Bronchial epithelial cell (primary cell): ENCODE measurements at places on chromosomes 12 and 14. TPM values are rescaled to one million over a fixed set of nuclear protein-coding genes. Genes with fewer than 3 reads are reported as not detected.

SYT1 gene
- 0.26 and 0.79 TPM in 2 replicates for total RNA-seq

DNA sequence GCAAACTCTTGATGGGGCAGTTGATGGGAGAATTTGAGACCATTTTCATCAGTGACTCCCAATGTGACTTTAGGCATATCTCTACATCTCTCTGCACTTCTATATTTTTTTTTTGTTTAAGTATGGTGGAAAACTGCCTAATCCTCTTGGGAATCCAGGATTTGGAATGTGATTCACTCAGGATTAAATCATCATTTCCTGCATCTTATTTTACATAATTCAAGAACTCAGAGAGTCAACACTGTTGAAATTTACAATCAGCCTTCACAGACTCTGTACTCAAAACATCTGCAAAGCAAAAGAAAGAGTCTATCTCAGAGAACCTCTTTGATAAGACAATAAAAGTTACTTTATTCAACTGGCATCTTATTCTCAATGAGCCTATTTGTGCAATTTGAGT lies 260.7 kb upstream of the NOS1 start:
- no peak for DNase-seq

DNA sequence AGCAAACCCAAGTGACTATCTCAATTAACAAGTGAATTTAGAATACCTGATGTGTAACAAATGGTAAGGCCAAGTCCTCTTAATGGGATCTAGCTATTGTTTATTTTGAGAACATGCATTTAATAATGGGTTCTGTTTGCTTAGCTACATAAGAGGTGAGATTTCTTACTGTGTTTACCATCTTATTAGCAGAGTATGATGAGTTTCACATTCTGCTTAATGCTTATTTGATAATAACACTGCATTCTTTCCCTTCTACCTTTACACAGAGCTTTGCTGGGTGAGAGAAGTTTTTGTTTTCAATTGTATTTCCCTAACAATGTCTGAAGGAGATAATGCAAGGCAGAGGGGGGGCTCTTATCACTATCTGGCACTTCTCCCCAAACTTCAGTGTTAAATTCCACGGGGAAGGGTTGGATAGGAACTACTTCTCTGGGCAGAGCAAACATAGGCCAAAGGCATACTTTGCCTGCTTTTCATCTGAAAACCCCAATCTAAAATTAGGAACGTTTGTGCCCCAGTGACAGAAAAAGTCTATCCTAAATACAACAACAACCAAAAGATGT lies 129.0 kb upstream of the ATXN7L3B start:
- DNase-seq, result no peak

INSM2 gene
- not detected in 2 replicates for total RNA-seq

- DNase-seq, result no peak
Observed at GRCh38 chr12:80038062-80038560, 61.2 kb upstream of the OTOGL start.

DNA sequence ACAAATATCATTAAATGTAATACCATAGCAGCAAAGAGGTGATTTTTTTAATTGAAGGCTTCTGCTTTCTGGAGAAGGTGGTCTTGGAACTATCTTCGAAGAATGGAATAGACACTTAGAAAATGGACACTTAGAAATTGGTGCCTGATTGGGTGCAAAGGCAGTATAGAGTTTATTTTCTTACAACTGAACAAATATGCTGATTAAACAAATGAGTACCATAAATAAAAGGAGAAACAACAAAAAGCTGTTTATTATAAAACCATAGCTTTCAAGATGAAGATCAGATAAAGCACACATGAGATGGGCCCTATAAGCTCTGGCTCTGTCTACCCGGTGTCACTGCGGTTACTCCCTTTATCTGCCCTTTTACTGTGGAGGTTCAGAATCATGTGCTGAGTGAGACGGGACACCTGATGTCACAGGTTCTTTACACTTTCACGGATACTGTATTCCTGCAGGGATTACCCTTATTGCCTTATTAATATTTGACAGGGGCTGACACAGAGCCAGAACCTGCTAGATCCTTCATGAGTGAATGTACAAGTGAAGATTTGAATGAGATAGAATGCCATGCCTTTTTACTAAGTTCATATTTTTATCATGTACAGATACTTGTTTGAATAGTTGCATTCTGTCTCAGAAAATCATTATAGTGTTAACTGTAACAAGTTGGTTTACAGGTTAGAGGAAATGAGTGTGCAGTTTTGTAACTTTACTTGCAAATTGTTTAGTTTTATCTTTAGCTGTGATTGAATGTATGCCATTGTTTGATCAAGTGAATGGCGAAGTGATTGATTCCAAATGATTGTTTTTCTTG lies 477.5 kb upstream of the RGS6 start:
- no peak for DNase-seq

DNA sequence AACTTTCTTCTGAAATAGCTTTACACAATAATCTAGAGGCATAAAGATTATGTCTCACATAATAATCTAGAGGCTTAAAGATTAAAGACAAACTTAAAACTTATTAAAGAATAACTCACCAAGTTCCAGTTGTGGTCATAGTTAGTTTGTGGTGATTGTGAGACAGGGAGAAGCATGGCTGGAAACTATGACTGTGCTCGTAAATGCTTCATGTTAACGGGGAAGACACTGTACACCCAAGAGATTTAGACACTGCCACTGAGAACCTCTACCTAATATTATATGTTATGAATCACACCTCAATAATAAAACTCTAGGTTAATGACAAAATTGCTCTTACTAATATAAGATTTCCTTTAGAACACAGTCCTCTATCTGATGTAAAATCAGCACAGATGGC lies 541.6 kb downstream of the TMEM121 start:
- no peak for DNase-seq

GRCh38 chr12:92098594-92099380 lies 46.9 kb downstream of the BTG1 start:
- DNase-seq, result no peak

- no peak for DNase-seq
Observed at GRCh38 chr14:83301791-83302190, 1768.1 kb upstream of the SEL1L start.

DNA sequence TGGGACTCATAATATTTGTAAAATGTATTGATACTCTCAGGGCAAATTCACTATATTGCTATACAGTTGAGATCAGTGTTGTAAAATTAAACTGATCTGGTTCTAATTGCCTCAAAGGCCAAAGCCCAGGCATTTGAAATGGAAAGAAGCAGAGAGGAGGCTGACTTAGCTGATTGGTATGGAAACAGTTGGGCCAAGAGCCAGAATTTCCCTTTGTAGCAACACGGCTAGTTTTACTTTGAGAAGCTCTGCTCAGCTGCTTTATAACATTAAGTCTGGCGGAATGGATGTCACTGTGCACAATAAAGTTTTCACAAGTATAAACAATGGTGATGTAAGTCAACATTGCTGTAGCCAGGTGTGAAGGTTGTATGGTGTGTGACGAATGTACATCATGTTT lies 186.4 kb downstream of the MSRB3 start:
- DNase-seq, result peak; percentile 33

DNA sequence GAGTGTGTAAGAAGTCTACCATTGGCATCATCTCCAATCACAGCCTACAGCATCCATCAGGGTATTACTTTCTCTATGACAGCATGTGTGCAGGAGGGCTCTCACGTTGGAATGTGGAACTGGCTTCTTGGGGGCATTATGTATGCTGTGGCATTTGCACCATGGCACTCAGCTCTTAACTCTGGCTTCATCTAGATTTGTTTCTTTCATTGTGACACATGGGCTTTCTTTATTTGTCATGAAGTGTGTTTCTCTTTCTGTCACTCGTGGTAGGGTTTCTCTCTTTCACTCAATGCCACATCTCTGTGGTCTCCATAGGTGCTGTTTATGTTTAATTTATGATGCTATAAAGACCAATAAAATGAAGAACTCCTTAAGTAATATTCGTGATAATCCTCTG lies 191.2 kb upstream of the GARIN2 start:
- DNase-seq, result no peak

- no peak for DNase-seq
Observed at GRCh38 chr14:88297306-88297705, 25.8 kb downstream of the KCNK10 start.

GRCh38 chr14:61222388-61222787 lies 58.8 kb downstream of the TMEM30B start:
- peak; percentile 84 for DNase-seq

- no peak for DNase-seq
Observed at GRCh38 chr14:100866666-100867630, 36.6 kb downstream of the RTL1 start.

C3AR1 gene
- not detected in 2 replicates for total RNA-seq

PRKAB1 gene
- total RNA-seq, result 14.1 and 19.5 TPM in 2 replicates

DNA sequence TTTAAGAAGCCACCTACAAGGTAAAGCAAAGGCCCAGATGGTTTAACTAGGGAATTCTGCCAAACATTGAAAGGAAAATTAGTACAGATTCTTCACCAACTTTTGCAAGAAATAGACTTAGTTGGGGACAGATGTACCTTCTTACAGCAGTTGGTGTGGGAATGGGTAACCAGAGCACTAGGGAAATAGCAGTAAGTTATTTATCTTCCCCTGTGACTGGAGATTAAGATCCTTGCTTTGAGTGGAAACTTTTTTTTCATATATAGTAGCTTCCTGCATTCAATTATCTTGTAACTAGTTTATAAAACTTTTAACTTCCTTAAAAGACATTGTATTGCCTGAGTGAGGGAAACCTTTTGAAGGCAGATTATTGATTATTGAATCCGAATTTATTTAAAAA lies 44.2 kb downstream of the ARID2 start:
- DNase-seq, result no peak

GRCh38 chr14:68405961-68406360 lies 386.9 kb downstream of the ZFP36L1 start:
- peak; percentile 85 for DNase-seq

PLEKHG7 gene
- under 0.01 TPM in 1 of 2 replicates, not detected in the other for total RNA-seq

GRCh38 chr12:76627346-76628135 lies 68.0 kb upstream of the OSBPL8 start:
- DNase-seq, result no peak

DNA sequence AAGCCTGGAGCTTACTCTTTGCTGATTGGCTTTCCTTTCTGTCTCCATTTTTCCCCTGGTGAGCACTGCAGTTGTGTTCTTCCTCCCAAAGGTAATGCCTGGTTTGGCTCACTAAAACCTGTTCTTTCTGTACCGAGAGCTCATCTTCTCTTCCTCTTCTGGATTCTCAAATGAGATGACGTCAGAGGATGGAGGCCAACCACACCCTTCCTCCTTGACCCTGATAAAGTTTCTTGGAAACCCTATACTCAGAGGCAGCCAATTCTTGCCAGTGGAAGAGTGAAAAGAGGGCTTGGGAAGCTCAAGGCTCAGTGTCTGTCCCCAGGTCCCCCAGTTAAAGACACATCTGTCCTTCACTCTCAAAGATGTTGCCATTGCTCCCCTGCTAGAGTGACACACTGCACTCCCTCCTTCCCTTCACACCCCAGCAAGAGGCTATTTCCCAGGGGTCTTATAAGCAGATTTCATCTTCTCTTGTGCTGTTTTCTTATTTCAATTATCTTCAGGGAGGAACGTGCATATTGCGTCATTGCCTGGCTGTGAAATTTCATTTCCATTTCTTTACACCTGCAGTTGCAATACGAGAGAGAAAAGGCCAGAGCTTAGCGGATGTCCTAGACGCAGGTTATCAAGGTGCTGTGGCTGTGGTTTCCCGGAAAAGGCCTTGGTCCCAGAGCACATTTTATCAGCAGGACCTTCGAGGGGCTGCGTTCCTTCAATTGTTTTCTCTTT lies 27.3 kb downstream of the NTF3 start:
- DNase-seq, result no peak

PDZRN4 gene
- total RNA-seq, result not detected in 2 replicates
